DMS79 treated with DMSO at 0.1 percent for 48 hours (cell line): ENCODE measurements at places on chromosomes 16 and 17.

- DNase-seq = no peak
Measured at GRCh38 chr16:16940351-16940750, 530.4 kb downstream of the XYLT1 start.

GRCh38 chr16:55671206-55671973 lies 15.6 kb downstream of the SLC6A2 start:
- DNase-seq = no peak

DNA sequence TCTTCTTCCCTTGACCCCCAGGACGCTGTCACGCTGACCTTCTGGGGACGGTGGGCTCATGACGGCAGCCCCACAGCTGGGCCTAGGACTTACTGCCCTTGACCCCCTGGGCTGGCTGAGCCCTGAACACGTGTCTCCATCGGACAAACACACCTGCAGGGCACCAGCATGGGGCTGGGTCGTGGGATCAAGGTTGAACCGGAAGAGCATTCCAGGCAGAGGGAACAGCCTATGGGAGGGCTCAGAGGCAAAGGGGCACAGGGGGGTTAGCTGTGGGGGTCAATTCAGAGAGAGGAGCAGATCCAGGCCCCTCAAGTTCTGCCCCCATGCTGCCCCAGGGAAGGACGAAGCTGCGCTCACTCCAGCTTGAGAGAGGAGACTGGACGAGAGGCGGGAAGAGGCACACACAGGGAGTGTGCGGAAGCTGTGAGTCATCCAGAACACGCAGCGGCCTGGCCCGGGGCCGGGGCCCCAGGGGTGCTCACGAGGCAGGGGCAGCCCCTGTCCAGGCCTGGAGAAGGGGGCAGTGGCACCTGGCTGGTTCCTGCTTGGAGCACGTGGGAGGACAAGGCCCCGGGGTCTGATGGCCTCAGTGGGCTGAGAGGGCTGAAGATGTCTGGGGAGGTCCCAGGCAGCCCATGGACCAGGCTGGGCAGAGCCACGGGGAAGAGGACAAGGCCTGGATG lies 9.9 kb downstream of the SSTR5 start:
- no peak for DNase-seq

GRCh38 chr17:81961087-81961511 lies at the start of gene NOTUM:
NOTUM (minus strand) TSS chr17:81961187; CDS start chr17:81960909, 278 bp downstream.
- no peak for DNase-seq

GRCh38 chr16:30658731-30659506 lies 688 bp downstream of the FBRS start:
- DNase-seq = peak; percentile 97

DNA sequence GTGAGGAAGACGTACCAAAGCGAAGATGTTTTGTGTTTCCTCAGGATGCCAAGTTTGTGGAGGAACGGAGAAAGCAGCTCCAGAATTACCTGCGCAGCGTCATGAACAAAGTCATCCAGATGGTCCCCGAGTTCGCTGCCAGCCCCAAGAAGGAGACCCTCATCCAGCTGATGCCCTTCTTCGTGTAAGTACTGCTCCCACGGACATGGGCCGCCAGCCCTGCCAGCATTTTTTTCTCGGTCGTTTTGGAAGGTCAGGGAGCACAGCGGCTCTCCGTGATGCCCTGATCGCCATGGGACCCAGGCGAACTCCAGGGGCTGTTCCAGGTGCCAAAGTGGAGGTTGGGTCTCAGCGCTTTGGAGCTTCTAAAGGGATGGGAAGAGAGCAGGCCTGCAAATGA lies 279.0 kb downstream of the CPPED1 start:
- DNase-seq = no peak

GRCh38 chr16:67663151-67663876 lies 2.6 kb downstream of the PARD6A start:
- no peak for DNase-seq

DNA sequence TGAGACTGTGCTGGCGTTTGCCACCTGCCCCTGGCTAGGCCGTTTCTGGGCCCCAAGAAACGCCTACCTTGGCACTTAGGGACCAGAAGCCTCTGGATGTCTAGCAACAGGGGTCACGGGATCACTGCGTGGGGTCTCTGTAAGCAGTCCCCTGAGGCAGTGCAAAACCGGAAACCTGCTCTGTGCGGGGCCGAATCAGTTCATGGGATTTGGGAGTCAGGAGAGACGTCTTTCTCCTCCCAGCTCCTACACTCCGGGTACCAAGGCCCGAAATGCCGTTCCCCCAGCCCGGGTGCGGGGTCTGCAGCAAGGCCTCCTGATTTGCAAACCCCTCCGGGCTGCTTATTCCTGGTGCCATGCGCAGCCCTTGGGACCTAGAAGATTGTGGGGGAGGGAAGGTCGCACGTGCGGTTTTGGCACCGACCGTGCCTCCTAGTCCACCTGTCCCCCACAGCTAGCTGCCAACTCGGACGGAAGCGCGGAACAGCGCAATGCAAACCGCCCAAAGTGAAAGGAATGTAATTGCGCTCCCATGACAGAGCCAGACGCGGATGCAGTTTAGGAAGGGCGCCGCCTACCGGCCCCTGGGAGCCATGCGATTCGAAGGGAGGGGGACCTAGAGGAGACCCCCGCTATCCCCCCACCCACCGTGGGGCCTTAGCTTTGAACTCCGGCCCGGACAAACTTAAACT lies 6.5 kb downstream of the IRX5 start:
- DNase-seq = no peak

DNA sequence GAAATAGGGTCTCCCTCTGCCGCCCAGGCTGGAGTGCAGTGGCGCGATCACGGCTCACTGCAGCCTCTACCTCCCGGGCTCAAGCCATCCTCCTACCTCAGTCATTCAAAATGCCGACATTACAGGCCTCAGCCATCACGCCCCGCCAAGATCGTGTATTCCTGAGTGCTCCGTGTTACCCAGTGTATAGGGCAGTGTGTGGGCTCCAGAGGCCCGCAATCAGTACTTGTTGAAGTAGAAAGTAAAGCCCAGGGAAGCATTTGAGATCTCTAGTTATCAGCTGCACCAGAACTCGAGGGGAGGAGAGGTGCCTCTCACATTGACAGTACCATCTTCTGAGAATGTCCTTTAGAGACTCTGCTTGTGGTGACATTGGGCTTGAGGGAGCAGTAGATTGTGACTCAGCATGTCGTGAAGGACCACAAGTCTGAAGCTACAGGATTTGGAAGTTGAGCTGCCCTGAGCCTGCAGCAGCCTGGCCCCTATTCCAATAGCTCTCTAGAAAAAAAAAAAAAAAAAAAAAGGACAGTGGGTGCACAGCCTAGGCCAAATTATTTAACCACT lies 1.1 kb upstream of the PRPSAP1 start:
- DNase-seq = no peak

- no peak for DNase-seq
Measured at GRCh38 chr17:47413872-47414271, 90.1 kb downstream of the EFCAB13 start.

DNA sequence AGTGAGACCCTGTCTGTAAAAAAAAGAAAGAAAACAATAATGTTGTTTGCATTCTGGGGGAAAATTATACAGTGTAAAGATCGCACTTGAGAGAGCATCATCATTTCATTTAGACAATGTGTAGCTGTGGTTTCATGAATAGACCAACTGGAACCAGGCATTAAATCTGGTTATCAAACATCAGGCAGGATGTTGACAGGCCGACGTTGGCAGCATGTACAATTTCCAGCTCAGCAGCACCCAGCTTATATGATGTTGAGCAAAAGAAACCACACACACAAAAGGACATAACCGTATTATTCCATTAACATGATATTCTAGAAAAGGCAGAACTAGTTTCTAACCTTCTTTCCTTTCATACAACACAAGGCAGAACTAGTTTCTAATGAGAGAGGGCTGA lies 5.8 kb downstream of the MARVELD3 start:
- no peak for DNase-seq

DNA sequence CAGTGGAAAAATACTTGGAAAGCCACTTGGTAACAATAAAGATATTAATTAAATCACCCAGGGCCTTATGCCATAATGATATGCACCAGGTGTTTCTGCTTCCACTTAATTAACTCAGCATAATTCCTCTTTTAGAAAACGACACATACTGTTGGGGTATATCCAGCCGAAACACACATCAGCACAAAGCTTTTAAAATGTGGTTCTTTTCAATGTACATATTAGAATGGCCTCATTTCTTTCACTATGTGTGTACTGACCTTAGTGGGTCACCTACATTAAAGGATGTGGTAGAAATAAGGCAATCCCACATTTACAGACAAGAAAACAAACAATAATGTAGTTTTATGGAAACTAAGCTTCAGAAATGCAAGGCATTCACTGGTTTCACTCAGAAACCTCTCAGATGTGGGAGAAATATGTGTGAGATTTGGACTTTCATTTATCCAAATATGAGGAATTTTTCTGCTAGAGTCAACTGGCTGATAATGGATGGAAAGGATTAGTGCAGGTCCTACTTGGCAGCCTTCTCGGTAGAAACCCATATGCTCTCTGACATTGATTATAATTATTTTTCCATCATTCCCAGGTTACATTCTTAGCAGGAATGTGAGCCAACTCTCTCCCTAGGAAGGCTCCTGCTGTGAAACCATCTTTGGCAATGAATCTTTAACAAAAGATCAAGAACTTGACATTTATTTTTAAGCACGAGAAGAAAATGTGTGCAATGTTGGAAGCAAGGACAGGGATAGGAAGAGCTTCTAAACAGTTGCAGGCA lies 66.7 kb upstream of the DHX40 start:
- DNase-seq = no peak

- no peak for DNase-seq
Measured at GRCh38 chr16:13435415-13435814, 484.5 kb upstream of the ERCC4 start.

DNA sequence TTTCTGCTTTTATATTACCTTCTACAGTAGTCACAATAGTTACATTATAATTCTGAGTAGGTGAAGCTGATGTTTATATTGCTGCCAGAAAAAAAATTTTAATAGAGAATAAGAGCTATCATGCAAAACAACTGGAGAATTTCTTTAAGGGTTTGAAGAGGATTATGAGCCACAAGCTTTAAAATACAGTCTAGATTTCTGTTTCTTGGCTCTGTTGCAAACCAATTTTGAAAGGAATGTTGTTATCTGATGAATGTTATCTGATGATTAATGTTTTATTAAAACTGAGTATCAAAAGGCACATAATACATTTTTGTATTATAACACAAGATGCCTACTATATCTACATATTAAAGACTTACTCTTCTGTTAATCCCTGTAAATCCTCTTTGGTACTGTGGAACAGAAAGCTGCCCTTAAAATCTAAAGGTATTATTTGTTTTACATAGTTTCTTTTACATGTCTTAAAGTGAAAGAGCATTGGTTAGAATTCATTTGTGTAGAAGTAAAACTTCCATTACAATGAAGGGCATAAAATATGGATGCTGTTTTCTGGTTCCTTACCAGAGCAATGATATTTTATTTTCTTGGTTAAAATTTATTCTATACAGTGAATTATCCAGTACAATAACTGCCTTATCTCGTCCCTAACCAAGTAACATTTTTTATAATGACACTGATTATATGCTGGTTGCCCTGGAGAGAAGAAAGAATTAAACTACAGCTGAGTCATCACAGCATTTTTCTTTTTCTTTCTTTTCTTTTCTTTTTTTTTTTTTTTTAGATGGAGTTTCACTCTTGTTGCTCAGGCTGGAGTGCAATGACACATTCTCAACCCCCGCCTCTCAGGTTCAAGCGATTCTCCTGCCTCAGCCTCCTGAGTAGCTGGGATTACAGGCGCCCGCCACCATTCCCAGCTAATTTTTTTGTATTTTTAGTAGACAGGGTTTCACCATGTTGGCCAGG lies 205.7 kb downstream of the TANC2 start:
- DNase-seq = no peak

DNA sequence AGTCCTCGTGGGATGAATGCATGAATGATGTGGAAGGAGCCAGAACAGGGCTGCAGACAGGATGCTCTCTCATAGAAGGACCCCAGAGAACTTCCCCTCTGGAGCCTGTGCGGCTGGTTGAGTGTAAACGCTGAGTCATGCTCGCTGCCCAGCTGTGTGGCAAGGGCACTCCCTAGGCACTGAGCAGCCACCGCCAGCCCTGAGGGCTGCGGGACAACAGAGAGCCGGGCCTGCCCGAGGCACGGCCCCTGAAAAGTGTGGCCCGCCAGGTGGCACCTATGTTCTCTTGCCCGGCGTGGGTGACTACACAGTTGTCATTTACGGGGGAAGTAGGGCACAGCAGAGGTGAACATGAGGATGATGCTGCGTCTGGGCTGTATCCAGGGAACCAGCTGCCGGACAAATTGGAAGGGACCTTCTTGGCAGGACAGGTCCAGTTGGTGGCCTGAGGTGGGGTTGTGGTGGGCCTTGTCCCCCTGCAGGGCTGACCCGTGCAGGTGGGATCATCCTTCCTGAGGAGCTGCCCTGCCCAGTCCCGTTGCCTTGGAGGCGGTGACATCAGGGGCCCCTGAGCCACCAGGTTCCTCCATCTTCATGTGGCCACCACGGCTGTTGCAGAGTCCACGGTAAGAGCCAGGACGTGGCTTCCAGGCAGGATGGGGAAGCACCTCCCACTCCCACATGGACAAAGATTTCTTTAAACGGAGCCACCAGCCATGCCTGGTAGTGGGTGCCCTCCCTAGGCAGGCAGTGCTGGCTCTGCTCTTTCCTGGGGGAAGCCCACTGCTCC lies 94.8 kb upstream of the CBX4 start:
- no peak for DNase-seq

DNA sequence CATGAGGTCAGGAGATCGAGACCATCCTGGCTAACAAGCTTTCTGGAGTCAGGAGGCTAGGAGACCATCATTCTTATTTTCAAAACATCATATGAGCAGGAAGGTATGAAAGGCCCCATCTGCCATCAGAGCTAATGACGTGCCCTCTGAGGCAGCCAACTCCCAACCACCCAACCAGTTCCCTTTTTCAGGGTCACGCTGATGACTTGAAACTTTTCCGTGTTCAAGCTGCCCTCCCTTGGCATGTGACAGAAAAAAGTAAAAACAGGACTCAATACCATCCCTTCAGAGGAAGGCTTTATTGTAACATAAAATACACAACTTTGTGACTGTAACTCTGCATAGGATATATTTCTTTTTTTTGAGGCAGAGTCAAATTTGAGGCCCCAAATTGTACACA lies 4.6 kb upstream of the GHDC start:
- DNase-seq = no peak

DNA sequence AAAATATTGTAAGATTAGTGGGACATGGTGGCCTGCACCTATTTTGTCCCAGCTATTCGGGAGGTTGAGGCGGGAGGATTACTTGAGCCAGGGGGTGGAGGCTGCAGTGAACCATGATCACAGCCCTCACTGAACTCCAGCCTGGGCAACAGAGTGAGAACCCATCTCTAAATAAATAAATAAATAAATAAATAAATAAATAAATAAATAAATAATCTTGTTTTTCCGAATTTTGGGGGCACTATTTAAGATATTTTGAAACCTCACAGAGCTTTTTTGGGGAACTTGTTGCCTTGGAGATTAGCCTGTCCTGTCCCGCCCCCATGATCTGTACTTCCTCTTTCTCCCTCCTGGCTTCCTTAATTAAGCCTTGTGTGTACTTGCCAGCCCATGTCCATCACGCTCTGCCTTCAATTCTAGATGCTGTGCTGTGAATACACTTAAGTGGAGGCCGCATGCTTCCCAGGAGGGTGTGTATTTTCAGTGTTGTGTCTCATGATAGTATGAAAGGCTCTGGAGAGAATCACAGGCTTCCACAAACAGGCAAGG lies 4.4 kb downstream of the LGALS9 start:
- no peak for DNase-seq

- DNase-seq = no peak
Measured at GRCh38 chr17:48241131-48241591, 133.6 kb downstream of the SNX11 start.

- no peak for DNase-seq
Measured at GRCh38 chr16:88891083-88891482, 24.6 kb upstream of the PABPN1L start.
